Thymus (tissue), 14 donors: ENCODE measurements at places on chromosomes 5 and 9.

- no peaks in the 10 kb centered on the region for H3K27me3 ChIP-seq
- no peak overlapping the region for H3K27ac ChIP-seq
- no peak overlapping the region for H3K4me3 ChIP-seq
- H3K36me3 ChIP-seq, result no peaks in the 10 kb centered on the region
- no peak for DNase-seq
Measured at GRCh38 chr5:174251305-174252000, 205.9 kb downstream of the NSG2 start.

DNA sequence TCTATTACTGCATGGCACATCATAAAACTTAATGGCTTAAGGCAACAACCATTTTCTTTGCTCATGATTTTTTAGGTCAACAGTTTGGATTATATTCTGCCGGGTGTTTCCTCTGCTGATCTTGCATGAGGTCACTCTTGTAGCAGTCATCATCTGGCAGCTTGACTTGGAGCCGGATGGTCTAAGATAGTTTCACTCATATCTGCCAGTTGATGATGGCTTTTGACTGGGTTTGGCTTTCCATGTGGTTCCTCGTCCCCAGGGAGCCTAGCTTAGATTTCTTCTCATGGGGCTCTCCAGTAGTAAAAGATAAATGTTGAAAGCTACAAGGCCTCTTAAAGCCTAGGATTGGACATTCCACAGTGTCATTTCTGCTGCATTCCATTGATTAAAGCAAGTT, 27.4 kb downstream of the LNPEP start:
- H3K36me3 ChIP-seq, result peaks cover 2% of the 10 kb centered on the region
- no peak for DNase-seq
- H3K4me1 ChIP-seq, result peaks cover 12% of the 10 kb centered on the region
- H3K4me3 ChIP-seq, result no peak overlapping the region

- no peak overlapping the region for H3K4me3 ChIP-seq
- peaks cover 44% of the 10 kb centered on the region for H3K27me3 ChIP-seq
- H3K27ac ChIP-seq, result no peak overlapping the region
- H3K36me3 ChIP-seq, result no peaks in the 10 kb centered on the region
Measured at GRCh38 chr9:68708513-68708912, 3.5 kb downstream of the PIP5K1B start.

DNA sequence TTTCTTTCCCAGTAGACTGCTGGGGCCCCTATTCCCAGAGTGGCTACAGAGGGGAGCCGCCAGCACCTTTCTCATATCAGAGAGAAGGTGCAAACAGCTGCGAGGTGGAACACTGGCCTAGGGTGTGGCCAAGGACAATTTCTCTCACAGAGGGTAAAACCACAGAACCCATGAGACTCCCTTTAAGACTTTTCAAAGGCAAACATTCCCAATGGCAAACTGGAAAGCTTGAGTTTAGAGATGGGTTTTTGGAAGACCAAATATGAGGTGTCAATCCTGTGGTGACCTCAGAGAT, 335.1 kb upstream of the PIK3R1 start:
- no peaks in the 10 kb centered on the region for H3K27me3 ChIP-seq
- H3K36me3 ChIP-seq, result no peaks in the 10 kb centered on the region
- H3K4me1 ChIP-seq, result no peaks in the 10 kb centered on the region
- no peak overlapping the region for H3K4me3 ChIP-seq
- H3K27ac ChIP-seq, result no peak overlapping the region

DNA sequence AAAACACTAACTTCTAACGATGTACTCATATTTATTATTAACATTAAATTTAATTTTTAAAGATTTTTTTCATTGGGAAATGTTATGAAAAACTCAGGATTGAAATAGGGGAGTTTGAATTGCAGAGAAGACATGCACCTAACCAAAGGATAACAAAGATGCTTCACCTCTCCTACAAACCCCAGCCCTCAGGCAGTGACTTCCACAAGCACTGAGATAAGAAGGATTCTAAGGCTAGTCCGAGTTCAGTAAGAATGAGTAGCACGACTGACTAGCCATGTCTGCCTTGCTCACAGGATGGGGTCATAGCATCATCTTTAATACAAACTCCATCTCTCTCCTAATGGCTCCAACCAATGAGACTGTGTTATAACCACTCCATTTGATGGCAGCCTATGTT, 7.1 kb upstream of the OR5C1 start:
- H3K36me3 ChIP-seq, result no peaks in the 10 kb centered on the region
- no peaks in the 10 kb centered on the region for H3K4me1 ChIP-seq
- H3K4me3 ChIP-seq, result no peak overlapping the region

- no peak overlapping the region for H3K4me3 ChIP-seq
- no peak for DNase-seq
- H3K4me1 ChIP-seq, result peaks cover 16% of the 10 kb centered on the region
- no peaks in the 10 kb centered on the region for H3K36me3 ChIP-seq
Measured at GRCh38 chr5:10463566-10463965, 21.9 kb downstream of the ROPN1L start.

DNA sequence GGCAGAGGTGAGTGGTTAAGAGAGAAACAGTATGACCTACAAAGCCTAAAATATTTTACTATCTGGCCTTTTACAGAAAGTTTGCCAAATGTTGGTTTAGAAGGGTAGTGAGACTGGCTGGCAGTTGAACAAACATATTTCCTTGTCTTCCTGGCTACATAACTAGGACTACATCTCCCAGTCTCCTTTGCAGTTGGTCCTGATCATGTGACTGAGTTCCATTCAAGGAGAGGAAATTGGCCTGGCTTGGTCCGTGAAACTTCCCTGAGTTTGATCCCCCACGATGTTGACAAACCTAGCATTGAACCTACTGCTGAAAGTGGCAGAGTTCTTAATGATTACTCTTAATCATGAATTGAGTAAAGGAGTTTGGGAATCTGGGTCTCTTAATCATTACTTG, 280.8 kb downstream of the SLIT3 start:
- H3K4me1 ChIP-seq, result no peaks in the 10 kb centered on the region
- H3K36me3 ChIP-seq, result no peaks in the 10 kb centered on the region

DNA sequence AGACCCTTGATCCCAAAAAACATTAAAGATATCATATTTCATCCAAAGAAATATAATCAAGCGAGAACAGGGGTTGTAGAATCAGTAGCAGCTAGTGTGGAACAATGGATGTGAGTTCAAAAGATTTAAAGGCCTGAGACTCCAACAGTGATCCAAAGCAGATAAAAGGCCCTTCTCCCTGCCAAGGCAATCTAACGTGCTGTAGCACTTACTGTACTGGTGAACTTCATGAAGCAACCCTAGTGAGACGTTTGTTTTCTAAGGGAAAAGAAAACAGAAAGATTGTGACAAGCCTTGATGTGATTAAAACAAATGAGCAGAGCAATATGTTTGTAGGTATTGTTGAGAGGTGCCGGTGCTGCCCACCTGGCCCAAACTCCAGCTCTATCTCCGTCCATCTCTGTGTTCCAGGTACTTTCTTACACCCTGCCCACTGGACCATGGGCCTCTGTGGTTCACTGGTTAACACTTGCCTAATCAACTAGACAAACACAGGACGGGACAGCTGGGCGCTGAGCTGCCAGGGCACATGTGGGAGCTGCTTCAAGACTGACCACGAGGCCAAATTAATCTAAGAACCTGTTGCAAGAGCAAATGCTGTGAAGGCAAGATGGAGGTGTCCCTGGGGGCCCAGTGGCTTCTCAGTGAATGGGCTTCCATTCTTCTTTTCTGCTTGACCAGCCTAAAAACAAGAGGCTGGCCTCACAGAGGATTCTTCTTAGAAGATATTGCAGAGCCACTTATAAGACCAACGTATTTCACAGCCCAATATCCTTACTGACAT, 265.5 kb downstream of the CWC27 start:
- H3K27ac ChIP-seq, result no peak overlapping the region
- no peaks in the 10 kb centered on the region for H3K27me3 ChIP-seq
- no peak for DNase-seq
- H3K36me3 ChIP-seq, result no peaks in the 10 kb centered on the region
- H3K4me1 ChIP-seq, result no peaks in the 10 kb centered on the region

GRCh38 chr5:154240595-154240994, 50.1 kb downstream of the GALNT10 start:
- H3K27ac ChIP-seq, result no peak overlapping the region
- DNase-seq, result no peak
- H3K4me3 ChIP-seq, result no peak overlapping the region
- H3K27me3 ChIP-seq, result no peaks in the 10 kb centered on the region

DNA sequence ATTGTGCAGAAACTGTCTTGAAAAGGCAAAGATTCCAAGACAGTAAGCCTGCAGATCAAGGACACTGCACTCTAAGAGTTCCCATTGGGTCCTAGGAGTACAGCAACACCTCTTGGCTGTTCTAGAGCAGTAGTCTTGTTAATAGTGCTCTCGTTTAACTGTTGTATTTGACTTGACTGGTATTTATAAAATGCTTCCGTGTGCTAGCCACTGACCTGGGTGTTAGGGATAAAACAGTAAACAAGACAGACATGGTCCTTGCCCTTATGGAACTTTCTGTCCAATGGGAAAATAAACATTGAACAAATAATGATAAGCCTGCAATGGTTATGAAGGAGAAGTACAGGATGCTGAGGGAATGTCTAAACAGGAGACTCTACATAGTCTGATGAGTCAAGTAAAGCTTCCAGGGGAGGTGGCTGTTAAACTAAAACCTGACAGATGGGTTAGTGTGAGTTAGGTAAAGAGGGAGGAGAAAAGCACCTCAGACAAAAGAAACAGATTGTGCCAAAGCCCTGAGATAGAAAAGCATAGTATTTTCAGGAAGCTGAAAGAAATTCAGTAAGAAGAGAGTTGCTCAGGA, 33.3 kb downstream of the TDRD7 start:
- H3K36me3 ChIP-seq, result no peaks in the 10 kb centered on the region
- H3K27me3 ChIP-seq, result no peaks in the 10 kb centered on the region
- DNase-seq, result no peak

GRCh38 chr9:95261890-95262289, 55.6 kb downstream of the FANCC start:
- H3K4me1 ChIP-seq, result no peaks in the 10 kb centered on the region
- DNase-seq, result no peak
- no peaks in the 10 kb centered on the region for H3K36me3 ChIP-seq
- no peaks in the 10 kb centered on the region for H3K27me3 ChIP-seq
- H3K4me3 ChIP-seq, result no peak overlapping the region

GRCh38 chr5:35847491-35847890, 9.2 kb upstream of the IL7R start:
- no peaks in the 10 kb centered on the region for H3K36me3 ChIP-seq
- H3K27me3 ChIP-seq, result no peaks in the 10 kb centered on the region

GRCh38 chr9:114107286-114108001, 8.4 kb upstream of the KIF12 start:
- no peaks in the 10 kb centered on the region for H3K4me1 ChIP-seq
- no peak for DNase-seq
- H3K4me3 ChIP-seq, result no peak overlapping the region
- no peaks in the 10 kb centered on the region for H3K36me3 ChIP-seq
- no peak overlapping the region for H3K27ac ChIP-seq
- no peaks in the 10 kb centered on the region for H3K27me3 ChIP-seq

GRCh38 chr9:37002413-37003217, 31.5 kb downstream of the PAX5 start:
- H3K4me1 ChIP-seq, result no peaks in the 10 kb centered on the region
- no peak overlapping the region for H3K27ac ChIP-seq
- peaks cover 76% of the 10 kb centered on the region for H3K27me3 ChIP-seq
- no peaks in the 10 kb centered on the region for H3K36me3 ChIP-seq

- H3K4me1 ChIP-seq, result no peaks in the 10 kb centered on the region
- no peak overlapping the region for H3K4me3 ChIP-seq
- no peaks in the 10 kb centered on the region for H3K27me3 ChIP-seq
- H3K27ac ChIP-seq, result no peak overlapping the region
Measured at GRCh38 chr5:133777951-133778350, 165.6 kb upstream of the FSTL4 start.

- no peak overlapping the region for H3K27ac ChIP-seq
- no peaks in the 10 kb centered on the region for H3K36me3 ChIP-seq
- no peaks in the 10 kb centered on the region for H3K4me1 ChIP-seq
Measured at GRCh38 chr5:130762031-130762430, 403.0 kb downstream of the HINT1 start.

GRCh38 chr5:143133721-143134120, 269.8 kb downstream of the NR3C1 start:
- H3K27ac ChIP-seq, result peak overlapping the region; percentile 46
- no peaks in the 10 kb centered on the region for H3K4me1 ChIP-seq
- no peaks in the 10 kb centered on the region for H3K27me3 ChIP-seq
- DNase-seq, result no peak
- no peak overlapping the region for H3K4me3 ChIP-seq

DNA sequence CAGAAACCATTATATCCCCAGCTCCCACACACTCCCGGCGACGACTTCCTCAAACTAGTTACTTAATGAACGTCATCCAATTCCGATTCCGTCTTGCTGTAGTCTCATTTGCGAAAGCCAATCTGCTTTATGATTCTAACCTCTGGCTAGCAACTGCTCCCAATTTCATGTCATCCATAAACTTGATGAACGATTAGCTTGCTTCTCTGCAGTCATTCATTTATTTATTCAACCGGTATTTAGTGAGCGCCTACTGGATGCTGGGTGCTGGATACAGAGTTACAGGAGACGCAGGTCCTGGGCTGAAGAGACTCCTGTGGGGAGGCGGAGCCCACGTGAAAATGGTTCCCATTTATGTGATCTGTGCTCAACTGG, 46.2 kb downstream of the TSPAN17 start:
- peaks cover 3% of the 10 kb centered on the region for H3K27me3 ChIP-seq
- H3K27ac ChIP-seq, result no peak overlapping the region
- no peaks in the 10 kb centered on the region for H3K4me1 ChIP-seq

DNA sequence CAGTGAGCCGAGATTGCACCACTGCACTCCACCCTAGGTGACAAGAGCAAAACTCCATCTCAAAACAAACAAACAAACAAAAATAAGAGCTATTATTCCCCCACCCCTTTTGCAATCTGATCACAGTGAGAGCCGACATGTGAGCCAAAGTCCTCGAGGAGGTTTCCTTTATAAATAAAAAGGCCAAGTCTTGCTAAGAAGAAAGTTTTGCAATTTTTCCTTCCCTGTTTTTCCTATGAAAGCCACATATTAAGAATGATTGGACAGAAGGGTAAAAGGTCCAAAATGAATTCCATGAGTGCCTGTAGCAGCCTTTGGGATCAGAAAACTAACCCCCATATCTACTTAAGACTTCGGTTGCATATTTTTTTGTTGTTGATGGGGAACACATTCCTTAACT, 179.7 kb downstream of the TSSK1B start:
- no peaks in the 10 kb centered on the region for H3K4me1 ChIP-seq
- no peak overlapping the region for H3K27ac ChIP-seq
- no peaks in the 10 kb centered on the region for H3K27me3 ChIP-seq

- no peak for DNase-seq
- H3K4me1 ChIP-seq, result no peaks in the 10 kb centered on the region
- H3K36me3 ChIP-seq, result no peaks in the 10 kb centered on the region
- no peak overlapping the region for H3K27ac ChIP-seq
- H3K27me3 ChIP-seq, result no peaks in the 10 kb centered on the region
- no peak overlapping the region for H3K4me3 ChIP-seq
Measured at GRCh38 chr5:159849437-159850083, 66.7 kb upstream of the ADRA1B start.

- H3K27ac ChIP-seq, result no peak overlapping the region
- H3K4me1 ChIP-seq, result no peaks in the 10 kb centered on the region
- no peak for DNase-seq
- no peaks in the 10 kb centered on the region for H3K27me3 ChIP-seq
Measured at GRCh38 chr5:158715592-158715991, 384.1 kb downstream of the EBF1 start.

DNA sequence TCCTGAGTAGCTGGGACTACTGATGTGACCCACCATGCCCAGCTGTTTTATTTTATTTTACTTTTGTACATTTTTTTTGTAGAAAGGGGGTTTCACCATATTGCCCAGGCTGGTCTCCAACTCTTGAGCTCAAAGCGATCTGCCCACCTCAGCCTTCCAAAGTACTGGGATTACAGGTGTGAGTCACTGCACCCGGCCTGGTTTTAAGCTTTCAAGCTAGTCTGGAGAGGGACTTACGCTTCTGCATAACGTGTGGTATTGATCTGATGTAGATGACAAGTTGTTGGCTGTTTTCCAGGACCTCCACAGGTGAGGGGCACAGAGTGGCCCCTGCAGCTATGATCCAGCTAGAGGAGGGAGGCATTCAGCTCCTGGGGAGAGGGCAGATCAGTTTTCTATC, 6.8 kb upstream of the CCL21 start:
- no peaks in the 10 kb centered on the region for H3K36me3 ChIP-seq
- peaks cover 4% of the 10 kb centered on the region for H3K27me3 ChIP-seq
- no peak overlapping the region for H3K4me3 ChIP-seq
- no peak overlapping the region for H3K27ac ChIP-seq
